Brain (organoid and tissue), 16 donors: ENCODE measurements at places on chromosomes 3 and 15. TPM values are rescaled to one million over a fixed set of nuclear protein-coding genes. Genes with fewer than 3 reads are reported as not detected.

DNA sequence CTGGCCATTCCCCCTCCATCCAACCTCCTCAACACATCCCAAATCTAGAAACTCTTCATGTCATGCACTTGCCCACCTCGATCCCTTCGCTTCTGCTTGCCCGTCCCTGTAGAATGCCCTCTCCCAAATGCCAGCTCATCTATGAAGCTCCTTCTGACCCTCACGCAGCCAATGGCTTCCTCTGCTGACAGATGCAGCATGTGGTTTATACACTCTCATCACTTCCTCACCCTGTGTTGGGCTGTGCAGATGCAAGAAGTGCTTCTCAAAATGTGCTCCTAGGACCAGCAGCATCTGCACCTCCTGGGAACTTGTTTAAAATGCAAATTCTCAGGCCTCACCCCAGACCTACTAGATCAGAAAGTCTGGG lies 51.7 kb downstream of the SEMA5B start:
- no peak for DNase-seq

Gene RAB6B
- polyA plus RNA-seq, result 57.4 TPM

GRCh38 chr15:80434926-80435720 lies 30.9 kb downstream of the ARNT2 start:
- DNase-seq, result peak; percentile 69

DNA sequence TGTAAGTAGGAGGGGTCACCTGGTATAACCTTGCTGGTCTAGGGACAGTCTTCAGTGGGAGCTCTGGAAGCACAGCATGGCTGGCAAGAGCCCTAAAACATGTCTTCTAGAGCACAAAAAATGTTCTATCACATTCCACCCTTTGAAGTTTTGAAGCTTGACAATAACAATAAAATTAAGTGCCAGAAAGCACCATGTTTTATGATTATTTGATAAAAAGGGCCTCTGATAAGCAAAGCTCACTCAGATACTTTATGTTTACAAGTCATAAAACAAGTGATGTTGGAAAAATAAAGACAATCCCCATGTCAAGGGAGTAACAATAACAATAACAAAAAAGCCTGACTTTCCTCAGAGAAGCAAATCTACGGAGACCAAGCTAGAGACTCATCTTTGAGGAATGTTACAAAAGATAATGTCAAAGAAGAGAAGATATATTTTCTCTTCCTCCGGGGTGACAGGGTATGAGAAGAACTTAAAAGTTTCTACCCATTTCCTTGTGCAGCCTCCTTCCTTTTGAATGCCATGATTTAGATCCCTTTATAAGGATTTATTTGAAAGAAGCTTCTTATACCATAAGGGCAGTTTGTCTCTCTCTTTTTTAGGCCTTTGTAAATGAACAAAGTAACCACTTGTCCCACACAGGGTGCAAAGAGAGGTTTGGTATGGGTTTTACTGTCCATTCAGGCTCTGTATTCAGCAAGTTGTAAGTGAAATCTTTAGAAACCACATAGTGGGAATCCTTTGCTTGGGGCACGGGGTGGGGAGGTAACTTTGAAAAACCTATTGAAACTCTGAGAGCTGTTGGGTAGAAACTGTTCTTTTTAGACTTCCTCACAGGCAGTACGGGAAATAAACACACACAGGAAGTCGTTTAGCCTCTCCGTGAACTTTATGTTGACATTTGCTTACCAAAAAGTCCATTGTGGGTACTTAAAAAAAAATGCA lies 109.6 kb upstream of the RBMS3 start:
- DNase-seq, result no peak

GRCh38 chr3:69864766-69865165 lies 125.5 kb downstream of the MITF start:
- DNase-seq, result no peak

Gene ITIH1
- polyA plus RNA-seq, result not detected

GRCh38 chr3:197701841-197702240 lies 34.9 kb downstream of the RUBCN start:
- DNase-seq, result no peak

DNA sequence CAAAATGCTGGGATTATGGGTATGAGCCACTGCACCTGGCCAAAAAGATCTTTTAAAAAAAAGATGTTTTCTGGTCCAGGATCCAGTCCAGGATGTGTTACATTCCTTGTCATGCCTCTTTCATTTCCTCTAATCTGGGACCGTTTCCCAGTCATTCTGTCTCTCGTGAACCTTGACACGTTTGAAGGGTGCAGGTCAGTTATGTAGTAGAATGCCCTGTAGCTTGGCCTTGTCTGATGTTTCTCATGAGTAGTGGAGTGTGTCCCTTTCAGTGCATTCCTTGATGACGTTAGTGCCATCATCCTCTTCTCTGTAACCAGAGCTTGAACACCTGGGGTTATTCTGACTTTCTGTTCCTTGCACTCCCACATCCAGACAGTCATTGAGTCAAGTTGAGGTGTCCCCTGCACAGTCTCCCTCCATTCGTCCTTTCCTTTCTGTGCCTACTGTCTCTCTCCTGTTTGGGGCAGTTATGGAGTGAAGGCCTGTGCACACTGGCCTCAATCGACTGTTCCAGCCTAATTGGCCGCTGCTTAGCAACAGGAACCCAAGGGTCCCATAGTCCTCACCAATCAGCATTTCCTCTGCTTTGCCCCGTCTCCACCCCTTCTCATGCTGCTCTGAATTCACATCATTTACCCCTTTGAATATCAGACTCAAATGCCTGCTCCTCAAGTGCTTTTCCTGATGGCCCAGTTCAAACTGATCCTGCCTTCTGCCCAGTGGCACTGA lies 5.5 kb downstream of the FAM81A start:
- peak; percentile 78 for DNase-seq

DNA sequence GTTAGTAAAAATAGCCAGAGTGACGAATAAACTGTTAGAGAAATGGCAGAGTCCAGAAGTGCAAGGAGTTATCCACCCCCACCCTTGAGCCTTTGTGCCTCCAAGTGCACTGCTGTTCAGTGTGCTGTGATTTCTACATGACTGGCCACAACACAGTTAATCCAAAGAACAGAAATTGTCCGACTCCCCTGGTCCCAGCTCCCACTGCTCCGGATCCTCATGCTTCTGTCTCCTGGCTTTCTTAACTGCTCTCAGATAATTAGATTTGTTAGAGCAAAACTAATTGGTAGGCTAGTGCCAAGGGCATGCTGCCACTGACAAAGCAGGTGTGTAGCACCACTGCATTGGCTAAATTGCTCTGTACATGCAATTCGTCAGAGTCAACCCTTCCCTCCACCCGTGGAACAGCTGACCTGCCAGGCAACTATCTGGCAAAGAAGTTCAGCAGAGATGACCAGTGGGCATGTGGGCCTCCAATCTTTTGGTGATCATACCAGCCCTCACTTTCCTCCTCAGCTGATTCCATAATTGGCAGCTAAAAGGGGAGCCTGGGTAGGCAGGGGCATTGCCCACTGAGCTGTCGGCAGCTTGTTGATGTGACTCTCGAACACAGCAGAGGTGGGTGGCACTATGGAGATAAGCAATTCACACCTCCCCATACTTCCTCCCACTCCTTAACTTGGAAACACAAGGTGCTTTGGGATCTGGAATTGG lies 18.9 kb upstream of the ACAP2 start:
- peak; percentile 67 for DNase-seq

Gene RPP25
- polyA plus RNA-seq, result 9.4 TPM

Gene MYZAP
- 0.51 TPM for polyA plus RNA-seq

DNA sequence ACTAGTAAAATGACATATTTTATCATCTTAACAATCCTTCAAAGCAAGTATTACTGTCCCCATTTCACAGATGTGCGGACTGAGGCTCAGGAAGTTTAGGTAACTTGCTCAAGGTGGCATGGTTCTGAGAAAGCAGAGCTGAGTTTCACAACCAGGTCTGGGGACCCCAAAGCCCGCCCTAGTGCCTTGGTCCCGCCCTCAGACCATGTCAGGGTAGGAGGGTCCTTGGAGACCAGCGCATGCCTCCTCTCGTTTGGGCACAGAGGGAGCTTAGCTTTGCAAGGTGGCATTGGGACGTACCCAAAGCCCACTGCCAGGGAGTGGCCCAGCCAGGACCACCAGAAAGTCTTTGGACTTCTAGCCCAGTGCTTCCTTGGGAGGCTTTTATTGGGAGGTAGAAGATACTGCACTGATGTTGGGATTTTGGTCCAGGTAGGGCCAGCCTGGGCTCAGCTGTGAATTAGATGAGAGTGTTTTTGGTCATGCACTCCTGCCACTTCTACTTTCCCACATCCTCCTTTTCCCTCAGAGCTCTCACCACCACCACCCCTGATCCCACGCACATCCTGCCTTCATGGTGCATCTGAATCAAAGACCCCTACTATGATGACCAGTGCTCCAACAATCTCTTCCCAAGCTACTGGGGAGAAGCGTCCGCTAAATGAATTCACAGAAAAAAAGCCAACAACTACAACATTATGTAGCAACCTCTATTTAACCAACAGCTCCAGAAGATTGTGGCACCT lies 307.9 kb downstream of the TLE3 start:
- DNase-seq, result no peak

GRCh38 chr3:144557515-144557914 lies 585.9 kb downstream of the DIPK2A start:
- no peak for DNase-seq

DNA sequence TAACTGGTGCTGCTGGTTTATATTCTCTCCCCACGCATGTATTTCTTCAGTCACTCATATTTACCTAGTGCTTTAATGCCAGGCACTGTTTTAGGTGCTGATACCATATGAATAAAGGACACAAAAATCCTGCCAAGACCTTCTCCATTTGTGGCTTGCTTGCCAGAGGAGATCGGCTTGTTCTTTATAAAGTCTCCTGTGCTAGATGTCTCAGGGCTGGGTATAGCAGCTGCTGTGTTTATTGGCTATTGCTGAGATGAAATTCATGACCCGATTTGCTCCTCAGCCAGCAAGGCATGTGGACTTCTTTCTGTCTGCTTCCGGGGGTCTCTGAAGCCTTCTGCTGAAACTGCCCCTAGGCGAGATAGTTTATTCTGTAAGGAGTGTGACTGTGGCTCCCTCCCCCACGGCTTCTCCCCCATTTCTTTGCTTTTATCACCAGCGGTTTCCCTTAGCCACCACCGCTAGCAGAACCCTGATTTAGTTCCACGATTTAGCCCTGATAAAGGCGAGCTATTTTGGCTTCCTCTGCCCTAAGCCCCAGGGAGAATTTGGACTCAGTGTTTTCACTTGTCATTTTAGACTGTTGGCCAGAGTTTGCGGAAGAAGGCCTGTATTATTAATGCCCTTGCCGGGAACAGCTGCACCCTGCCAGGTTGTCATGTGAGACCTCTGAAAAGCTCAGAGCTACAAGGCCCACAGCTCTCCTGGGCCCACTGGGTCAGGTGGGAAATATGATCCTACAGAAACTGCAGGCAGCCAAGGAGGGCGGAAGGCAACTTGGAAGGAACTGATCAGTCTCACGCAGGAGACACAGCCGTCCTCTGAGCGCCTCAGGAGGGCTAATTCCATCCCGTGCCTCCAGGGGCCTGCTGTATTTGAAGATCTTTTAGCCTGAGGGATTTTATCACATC lies 46.8 kb downstream of the ST6GAL1 start:
- peak; percentile 42 for DNase-seq

- no peak for DNase-seq
Measured at GRCh38 chr3:31613654-31614053, 80.9 kb downstream of the STT3B start.

GRCh38 chr3:144112036-144112435 lies 140.4 kb downstream of the DIPK2A start:
- no peak for DNase-seq

DNA sequence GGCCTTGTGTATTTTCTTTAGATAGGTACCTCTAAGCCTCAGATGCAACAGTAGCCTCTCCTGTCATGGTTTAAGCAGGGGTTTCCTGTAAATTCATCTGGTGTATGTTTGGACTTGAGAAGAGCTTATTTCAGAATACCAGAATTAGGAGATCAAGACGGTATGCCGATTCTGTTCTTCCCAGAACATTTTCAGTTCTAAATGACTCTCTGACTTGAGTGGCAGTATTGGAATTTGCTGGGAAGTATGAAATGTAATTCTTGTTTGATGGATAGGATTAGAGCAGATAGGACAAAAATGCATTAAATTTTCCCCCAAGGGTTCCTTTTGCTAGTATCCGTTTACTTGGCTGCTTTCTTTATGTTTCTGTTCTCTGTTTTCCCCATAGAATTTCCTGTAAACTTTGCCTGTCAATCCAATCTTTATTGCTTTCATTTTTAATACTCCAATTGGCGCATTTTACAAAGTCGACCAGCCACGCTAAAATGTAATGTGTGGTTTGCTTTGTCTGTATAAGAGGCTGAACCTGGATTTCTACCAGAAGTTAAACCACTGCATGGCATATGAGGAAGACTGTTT lies 612.2 kb downstream of the RBMS3 start:
- peak; percentile 16 for DNase-seq

GRCh38 chr15:64851503-64851840 lies 9.8 kb downstream of the PLEKHO2 start:
- no peak for DNase-seq

DNA sequence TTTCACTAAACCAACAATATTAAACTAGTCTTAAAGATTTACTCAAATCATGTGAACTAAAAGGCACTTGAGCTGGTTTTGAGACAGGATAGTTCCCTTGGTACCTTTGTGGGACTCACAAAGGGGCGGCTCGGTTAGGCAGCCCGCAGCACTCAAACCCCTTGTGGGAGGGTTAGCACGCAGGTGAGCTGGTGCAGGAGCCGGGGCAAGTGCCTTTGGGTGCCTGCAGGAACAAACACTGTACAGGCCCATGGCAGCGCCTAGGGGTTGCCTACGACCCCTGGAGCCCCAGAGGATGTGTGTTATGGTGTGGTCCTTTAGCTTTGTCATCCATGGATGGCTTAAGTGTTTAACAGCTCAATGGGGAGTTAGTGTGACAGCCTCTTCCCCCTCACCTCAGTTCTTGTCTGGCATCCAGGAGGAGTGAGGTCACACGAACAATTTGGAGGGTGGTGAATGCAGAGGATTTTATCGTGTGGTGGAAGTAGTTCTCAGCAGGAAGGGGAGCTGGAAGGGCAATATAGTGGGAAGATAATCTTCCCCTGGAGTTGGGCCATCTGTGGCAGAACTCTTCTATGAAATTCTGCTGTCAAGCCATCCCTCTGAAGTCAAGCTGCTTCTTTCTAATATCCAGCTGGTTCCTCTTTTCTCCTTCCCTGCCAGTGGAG lies 470.9 kb downstream of the RBMS3 start:
- peak; percentile 35 for DNase-seq

- no peak for DNase-seq
Measured at GRCh38 chr3:155895379-155895900, 25.0 kb downstream of the GMPS start.

DNA sequence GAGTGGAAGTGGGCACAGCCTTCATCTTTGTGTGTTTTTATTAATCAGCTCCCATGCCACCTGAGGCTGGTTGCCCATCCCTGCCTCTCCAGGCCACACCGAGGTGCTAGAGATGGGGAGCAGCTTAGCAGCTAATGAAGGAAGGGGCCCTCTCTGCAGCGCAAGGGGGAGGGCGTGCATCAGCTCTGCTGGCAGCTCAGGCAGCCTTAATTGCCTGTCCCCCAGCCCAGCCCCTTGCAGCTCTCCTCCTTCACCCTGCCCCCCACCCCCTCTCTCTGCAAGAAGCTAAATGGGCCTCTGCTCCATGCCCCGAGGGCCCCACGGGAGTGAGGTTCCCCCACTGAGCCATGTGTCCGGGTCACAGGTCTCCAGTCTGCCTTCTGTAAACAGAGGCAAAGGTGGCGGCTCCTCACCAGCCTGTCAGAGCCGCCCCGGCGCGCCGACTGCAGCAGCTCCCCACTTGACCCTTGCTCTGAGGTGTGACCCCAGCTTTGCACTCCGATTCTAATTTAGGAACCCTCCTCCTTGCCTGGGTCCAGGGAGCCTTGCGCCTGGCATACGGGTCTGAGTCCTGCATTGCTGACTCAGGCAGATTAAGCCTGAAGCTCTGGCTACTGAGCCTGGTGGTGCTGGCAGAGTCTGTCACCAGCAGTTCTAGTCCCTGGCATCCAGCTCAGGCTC lies 27.9 kb upstream of the NTRK3 start:
- no peak for DNase-seq

- no peak for DNase-seq
Measured at GRCh38 chr15:72141171-72142084, 23.2 kb downstream of the SENP8 start.
